ENCODE measurements at places on chromosomes 3 and 15.

GRCh38 chr3:126854666-126855065 is 128.2 kb upstream of the PLXNA1 start:
- no peak for DNase-seq

DNA sequence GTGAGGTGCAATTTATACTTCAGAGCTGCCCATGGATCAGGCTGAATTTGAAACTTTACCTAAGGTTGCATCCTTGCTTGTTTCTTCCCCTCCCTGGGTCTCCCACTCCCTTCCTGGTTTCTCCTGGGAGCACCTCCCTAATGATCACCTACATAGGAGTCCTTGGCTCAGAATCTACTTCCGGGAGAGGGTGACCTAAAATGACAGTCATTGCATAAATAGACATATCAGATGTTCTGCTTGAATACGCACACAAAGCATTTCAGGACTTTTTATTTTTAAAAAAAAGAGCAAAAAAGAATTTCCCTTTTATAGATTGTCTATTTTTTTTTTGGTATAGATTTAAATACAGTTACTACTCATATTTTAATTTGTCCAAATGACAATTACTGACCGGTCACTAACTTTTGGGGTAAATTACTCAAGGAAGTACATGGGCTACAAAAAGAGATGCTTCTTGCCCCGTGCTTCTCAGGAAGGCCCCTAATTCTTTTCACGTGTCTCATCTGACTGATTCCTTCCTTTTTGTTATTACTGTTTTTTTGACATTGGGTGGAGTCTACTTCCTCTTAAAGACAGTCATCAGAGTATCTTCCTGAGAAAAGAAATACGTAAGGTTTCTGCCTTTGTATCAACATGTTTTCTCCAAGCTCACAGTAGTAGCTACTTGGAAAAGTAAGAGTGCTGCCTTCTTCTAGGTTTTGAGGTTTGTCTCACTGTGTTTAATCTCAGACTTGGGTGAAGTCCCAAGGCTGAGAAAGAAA is 4.9 kb upstream of the MYZAP start:
- DNase-seq: no peak

DNA sequence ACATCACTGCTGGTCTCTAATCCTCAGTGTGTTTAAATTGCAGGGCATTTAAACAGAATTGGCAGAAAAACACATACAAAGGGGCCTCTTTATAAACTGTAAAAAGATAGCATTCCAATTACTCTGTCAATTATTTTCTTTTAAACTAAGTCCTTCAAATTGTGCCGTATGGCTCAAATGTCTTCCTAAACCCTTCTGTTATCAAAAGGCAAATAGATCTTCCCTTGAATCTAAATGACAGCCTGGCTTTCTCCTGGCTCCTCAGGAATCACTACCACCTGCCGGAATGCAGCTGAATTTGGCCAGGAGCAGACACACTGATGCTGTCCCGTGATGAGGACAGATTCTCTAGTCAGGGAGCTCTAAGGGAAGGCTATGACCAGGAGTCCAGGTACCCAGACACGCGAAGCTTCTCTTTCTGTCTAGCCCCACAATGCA is 85.6 kb downstream of the IGF2BP2 start:
- DNase-seq: no peak

DNA sequence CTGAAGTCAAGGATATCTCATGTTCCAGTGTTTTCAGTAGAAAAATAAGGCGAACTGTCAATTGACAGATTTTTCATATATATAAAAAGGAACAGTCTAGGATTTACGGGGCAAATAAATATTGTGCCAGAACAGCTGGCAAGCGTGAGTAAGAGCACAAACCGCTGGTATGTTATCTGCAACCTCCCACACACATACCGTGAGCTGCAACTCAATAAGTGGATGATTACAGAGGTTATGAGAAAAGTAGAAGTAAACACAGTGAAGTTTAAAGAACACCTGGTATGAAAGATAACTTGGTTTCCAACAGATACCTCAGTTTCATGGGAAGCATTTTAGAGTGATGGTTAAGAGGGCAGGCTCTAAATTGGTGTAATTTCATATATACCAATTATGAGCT is 733.4 kb downstream of the TUSC7 start:
- DNase-seq: no peak

DNA sequence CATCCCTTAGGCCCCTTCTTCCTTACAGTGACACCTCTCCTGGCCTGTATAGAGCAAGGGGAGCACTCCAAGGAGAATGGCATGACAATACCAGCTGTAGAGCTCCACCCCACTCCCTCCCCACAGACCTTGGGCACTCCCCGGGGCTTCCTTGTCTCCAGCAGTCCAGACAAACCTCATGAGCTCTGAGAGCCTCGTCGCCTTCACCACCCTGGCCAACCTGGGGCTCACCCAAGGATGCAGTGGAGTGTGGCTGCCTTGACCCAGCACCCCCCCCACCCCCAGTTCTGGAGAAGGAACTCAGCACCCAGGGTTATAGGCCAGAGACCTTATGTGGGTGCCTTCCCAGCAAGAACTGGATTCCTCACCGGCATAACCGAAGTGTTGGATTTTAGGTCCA is 7.4 kb upstream of the SLCO2A1 start:
- DNase-seq: no peak

DNA sequence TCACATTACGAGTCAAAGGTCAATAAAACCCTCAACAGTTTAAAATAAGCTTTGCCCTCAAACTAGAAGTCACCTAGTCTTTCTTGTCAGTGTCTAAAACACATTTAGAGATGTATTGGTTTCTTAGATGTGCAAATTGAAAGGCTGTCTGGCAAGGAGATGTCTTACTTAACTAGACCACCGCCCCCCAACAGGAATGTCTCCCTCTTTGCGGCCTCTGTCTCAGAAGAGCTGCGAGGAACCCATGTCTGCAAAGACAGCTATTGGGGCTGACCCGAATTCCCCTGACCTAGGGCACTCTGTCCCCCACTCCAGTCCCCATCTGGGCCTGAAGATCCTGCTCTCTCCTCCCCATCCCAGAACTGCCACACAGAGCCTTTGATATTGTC is 46.3 kb downstream of the ZIC4 start:
- DNase-seq: no peak

- DNase-seq: no peak
These were observed 93.3 kb downstream of the RPL39L start for GRCh38 chr3:187046033-187046432.

- no peak for DNase-seq
These were observed 331.8 kb upstream of the ARHGEF26 start for GRCh38 chr3:153789380-153789779.

- DNase-seq: no peak
These were observed 168.7 kb downstream of the PTPRG start for GRCh38 chr3:61730056-61730455.

DNA sequence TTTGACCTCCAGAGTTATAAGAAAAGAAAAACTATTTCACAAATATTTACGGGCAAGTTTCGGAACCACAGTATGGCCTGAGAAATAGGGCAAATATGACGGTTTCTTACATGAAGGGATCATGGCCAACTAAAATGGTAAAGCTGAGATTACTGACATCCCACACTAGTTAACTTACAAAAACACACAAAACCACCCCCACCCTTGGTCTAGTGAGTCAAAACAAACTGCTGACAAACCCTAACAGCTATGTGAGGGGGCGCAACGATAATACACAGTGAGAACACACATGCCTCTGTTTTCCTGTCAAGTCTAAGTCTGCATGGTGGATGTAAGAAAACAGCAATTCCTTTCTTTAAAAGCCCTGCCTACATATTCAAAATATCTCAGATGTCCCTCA is 32.3 kb downstream of the CBLB start:
- no peak for DNase-seq

- no peak for DNase-seq
These were observed 573.3 kb downstream of the MCTP2 start for GRCh38 chr15:94804613-94805012.

GRCh38 chr3:23576379-23576959 is 229.3 kb upstream of the UBE2E1 start:
- DNase-seq: no peak

- DNase-seq: no peak
These were observed 526 bp downstream of the GPD1L start for GRCh38 chr3:32106929-32107362.

DNA sequence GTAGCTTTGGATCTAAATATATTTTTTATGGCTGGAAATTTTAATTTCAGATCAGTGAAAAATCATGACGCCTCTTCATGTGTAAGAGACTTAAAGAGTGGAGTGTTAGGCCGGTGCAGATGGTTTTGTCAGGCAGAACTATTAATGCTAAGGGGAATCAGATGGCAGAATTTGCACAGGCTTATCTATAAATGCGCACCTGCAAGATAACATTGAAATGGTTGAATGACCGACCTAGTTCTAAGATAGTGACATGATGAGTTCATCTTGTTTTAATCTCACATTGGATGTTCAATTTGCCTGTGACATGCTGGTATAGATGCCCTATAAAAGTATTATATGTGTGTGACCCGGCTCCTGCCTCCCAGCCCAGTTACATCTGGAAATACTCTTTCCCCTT is 340.6 kb downstream of the FEZF2 start:
- DNase-seq: no peak

DNA sequence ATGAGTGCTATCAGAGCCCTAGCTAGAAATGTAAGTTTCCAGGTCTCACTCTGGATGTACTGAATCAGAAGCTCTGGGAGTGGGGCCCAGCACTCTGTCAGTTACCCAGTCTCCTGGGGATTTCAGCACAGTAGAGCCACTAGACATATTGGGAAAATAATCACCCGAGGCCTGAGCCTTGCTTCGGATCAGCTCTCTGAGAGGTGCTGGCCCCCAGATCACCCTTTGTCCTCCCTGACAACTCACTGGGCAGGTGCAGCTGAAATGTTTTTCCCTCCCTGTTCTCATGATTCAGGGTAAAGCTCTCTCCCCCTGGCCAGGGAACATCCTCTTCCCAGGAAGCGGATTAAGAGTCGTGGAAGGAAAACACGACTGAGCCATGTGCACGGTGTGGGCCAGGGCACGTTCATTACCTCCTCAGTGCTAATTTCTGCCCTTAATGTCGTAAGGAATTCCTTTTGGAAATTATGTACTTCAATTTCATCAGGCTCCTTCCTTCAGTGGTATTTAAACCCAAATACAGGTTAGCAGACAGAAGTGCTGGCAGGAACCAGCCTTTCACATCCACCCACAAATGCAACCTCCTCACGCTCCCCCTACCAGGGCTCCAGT is 296.7 kb upstream of the LYSMD4 start:
- no peak for DNase-seq

- no peak for DNase-seq
These were observed 69.9 kb downstream of the PDCD6IP start for GRCh38 chr3:33868309-33868708.

DNA sequence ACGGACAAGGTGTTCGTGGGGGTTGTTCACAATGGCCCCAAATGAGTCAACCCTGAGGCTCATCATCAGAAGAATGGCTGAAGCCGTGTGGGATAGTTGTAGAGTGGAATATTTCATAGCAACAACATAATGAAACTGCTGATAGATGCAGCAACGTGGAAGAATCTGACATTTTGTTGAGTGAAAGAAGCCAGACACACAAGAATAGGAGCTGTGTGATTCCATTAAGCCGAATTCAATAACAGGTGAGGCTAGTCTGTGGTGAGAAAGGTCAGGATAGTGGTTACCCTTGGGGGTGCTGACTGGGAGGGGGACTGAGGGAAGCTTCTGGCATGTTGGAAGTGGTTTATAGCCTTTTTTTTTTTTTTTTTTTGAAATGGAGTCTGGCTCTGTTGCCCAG is 144.0 kb downstream of the SMAD6 start:
- no peak for DNase-seq

DNA sequence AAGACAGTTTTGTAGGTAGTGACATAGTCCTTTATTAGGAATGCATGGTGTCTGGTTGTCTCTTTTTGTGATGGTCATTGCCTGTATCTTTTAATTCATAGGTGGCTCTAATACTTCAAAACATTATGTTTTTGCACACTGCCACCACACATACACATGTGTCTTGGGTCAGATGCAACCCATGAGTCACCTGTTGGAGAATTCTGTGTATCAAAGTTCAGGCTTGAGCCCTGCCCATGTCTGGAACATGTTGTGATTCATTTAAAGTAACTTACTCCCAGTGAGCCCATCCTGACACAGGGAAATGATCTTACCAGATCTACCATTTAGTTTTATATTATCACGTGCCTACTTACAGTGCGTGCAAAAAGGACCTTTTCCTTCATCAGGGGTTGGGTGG is 142.7 kb downstream of the GHSR start:
- DNase-seq: no peak

DNA sequence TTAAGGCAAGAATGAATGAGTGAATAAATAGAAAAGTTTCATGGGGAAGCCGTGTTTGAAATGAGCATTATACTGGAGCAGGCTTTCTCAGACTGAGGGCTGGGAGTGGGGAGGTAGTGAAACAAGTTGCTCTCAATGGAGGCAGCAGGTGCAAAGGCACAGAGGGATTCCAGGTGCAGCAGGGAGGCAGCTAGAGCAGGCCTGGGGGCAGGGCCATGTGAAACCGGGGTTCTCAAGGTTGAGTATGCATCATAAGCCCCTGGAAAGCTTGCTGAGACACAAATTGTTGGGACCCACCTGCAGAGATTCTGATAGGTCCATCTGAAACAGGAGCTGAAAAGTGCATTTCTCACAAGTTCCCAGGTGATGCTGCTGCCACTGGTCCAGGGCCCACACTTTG is 45.3 kb downstream of the BFSP2 start:
- DNase-seq: no peak

- DNase-seq: no peak
These were observed 468.1 kb downstream of the SHQ1 start for GRCh38 chr3:72380193-72380592.

DNA sequence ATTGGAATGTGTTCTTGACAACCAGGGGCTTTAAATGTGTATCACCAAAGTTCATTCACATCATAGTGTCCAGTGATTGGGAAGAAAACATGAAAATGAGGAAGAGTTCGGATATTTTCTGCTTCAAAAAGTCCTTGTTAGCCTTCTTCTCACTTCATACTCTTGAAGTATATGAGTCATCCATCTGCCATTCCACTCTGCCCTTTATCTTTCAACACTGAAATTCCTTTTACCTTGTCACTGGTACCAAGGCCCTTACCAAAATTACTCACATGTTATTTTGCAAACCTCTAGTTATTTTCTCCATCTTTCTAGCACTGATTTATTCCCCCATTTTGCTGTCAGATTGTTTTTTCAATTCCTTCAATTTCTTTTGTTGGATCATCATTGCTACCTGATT is 32.5 kb downstream of the OR5H15 start:
- no peak for DNase-seq

GRCh38 chr3:42658771-42659390 is 5.4 kb downstream of the ZBTB47 start:
- no peak for DNase-seq

GRCh38 chr3:157069406-157069805 is 90.5 kb downstream of the CCNL1 start:
- no peak for DNase-seq

GRCh38 chr3:20811631-20812030 is 625.6 kb upstream of the SGO1 start:
- no peak for DNase-seq

GRCh38 chr3:8387571-8387970 is 114.1 kb upstream of the LMCD1 start:
- no peak for DNase-seq
